H1 (cell line): ENCODE measurements at places on chromosomes 12 and 14.

GRCh38 chr14:26113911-26114640, 483.8 kb downstream of the NOVA1 start:
- H3K4me3 ChIP-seq: no peak overlapping the region
- H3K27ac ChIP-seq: no peak overlapping the region
- no peaks in the 10 kb centered on the region for H3K36me3 ChIP-seq

GRCh38 chr12:79301181-79301580, 389.6 kb downstream of the PAWR start:
- no peaks in the 10 kb centered on the region for H3K27me3 ChIP-seq
- no peaks in the 10 kb centered on the region for H3K4me1 ChIP-seq
- no peak overlapping the region for H3K27ac ChIP-seq
- H3K4me3 ChIP-seq: no peak overlapping the region

GRCh38 chr14:91817566-91818325, 49.6 kb downstream of the TC2N start:
- no peak overlapping the region for H3K27ac ChIP-seq
- no peaks in the 10 kb centered on the region for H3K4me1 ChIP-seq
- H3K27me3 ChIP-seq: no peaks in the 10 kb centered on the region
- H3K36me3 ChIP-seq: no peaks in the 10 kb centered on the region
- H3K4me3 ChIP-seq: no peak overlapping the region
- DNase-seq: no peak

DNA sequence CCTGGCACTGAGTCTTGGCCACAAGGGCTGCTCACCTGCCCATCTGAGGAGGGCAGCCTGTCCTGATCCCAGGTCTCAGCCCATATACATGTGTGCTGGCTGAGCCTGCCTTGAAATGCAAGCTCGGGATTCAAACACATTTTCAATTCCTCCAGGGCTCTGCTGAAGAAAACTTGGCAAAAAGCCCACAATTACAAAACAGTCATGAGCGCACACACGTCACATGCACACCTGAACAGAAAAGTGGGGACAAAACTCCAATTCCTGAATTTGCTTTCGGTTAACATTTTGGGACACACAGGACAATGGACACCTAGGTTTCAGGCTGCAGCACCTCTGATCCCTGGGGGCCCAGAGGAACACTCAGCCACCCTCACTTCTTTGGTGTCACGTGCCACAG, 113.9 kb downstream of the RBM19 start:
- H3K4me1 ChIP-seq: no peaks in the 10 kb centered on the region
- H3K27me3 ChIP-seq: no peaks in the 10 kb centered on the region
- H3K4me3 ChIP-seq: no peak overlapping the region
- DNase-seq: no peak
- no peaks in the 10 kb centered on the region for H3K36me3 ChIP-seq

DNA sequence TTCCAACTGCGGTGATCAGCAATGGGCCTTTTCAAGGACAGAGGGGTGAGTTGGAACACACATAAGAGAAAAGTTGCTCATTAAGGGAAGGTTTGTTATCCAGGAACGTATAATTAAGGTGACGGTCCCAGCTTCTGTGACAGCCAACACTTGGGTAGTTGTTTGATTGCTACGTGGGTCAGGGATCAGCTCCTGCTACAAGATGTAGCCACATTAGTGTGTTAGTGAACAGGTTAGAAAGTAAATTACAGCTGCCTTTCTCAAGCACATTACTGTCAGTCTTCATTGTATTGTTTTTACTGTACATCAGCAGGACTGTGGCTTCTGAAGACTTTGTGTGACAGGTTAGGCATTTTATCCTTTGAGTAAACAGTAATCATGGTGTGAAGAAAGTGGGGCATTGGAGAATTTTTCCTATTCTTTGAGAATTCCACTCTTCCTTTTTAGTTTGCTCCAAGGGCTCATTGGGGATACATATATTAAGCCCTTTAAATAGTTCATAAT, 230.5 kb downstream of the EGLN3 start:
- no peaks in the 10 kb centered on the region for H3K27me3 ChIP-seq
- H3K4me1 ChIP-seq: no peaks in the 10 kb centered on the region
- DNase-seq: no peak
- no peaks in the 10 kb centered on the region for H3K36me3 ChIP-seq
- H3K27ac ChIP-seq: no peak overlapping the region

DNA sequence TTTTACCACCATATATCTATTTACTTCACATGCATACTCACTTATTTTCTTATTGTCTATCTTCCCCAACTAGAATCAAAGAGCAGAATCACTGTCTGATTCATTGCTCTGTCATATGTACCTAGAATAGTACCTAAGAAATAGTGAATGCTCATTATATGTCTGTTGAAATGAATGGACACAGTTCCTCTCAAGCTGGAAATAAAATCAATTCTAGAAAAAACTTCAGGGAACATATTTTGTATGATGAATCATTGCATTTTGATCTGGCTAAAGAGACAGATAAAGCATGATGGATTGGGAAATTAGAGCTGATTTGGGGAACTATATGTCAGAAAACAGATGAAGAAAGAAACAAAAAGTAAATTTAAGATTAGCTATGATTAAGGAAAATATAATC, 623.3 kb downstream of the C12orf50 start:
- no peaks in the 10 kb centered on the region for H3K27me3 ChIP-seq
- no peak overlapping the region for H3K4me3 ChIP-seq
- H3K27ac ChIP-seq: no peak overlapping the region
- DNase-seq: no peak
- no peaks in the 10 kb centered on the region for H3K36me3 ChIP-seq
- no peaks in the 10 kb centered on the region for H3K4me1 ChIP-seq

DNA sequence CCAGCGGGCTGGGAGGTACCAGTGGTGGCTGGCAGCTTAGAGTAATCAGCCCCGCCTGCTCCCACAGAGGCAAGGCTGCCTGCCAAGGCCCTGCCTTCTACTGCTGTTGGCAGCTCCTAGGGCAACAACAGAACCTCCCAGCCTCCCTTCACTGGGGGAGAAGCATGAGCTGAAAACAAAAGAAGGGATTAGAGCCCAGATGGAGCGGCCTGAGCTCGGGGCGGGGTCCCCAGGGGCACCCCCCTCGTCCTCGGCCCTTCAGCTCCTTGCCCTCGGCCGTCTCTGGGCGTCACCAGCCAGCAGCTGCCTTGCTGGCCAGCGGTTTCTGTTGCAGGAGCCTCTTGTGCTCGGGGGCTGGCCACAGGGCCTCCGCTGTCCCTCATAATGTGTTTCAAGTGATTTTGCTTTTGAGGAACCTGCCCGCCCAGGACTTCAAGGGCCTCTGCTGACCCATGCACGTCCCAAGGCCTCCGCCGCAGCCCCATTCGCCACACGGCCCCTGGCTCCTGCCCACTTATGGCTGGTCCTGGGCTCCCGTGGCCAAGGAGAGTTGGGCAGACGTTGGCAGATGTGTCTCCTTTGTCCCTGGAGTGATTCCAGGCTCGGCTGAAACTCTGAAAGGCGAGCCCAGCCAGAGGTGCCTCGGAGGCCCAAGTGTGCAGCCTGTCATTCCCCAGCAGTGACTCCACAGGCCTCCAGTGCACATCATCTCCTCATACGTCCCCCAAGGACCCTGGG, 49.7 kb downstream of the PSMA6 start:
- no peak overlapping the region for H3K27ac ChIP-seq
- H3K36me3 ChIP-seq: no peaks in the 10 kb centered on the region
- H3K27me3 ChIP-seq: no peaks in the 10 kb centered on the region
- H3K4me1 ChIP-seq: peaks cover 17% of the 10 kb centered on the region; the same call in 1 of the 2 replicates
- DNase-seq: no peak
- H3K4me3 ChIP-seq: no peak overlapping the region

DNA sequence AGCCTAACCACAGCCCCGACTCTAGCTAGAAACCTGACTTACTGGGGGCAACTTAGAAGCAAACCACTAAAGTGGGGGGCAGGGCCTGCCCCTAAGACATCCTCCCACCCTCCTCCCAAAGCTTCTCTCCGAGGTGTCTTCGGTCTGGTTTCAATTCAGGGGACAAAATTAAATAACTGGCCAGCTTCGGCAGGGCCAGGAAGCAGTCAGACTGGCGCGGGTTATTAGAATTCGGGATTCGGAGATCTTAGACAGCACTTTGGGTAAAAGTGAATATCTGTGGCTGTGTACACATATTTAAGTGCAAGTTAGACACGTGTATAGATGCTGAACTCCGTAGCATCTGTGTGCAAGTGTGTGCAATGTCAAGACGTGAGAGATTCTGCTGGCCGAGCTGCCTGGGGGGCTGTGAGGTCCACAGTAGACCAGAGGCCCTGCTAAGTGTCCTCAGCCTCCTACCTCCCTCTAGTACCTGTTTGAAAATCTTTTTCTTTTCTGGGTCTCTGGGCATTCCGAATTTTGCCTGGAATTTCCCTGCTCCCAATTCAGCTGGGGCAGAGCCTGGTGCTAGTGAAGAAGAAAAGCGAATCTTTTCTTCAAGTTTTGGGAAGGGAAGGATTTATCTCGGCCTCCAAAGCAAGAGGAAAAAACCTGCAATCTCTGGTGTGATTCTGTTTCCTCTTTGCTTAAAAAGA, 4.0 kb upstream of the HOXC10 start:
- no peak overlapping the region for H3K27ac ChIP-seq
- DNase-seq: no peak
- no peak overlapping the region for H3K4me3 ChIP-seq
- peaks cover 97% of the 10 kb centered on the region for H3K27me3 ChIP-seq
- H3K4me1 ChIP-seq: no peaks in the 10 kb centered on the region

DNA sequence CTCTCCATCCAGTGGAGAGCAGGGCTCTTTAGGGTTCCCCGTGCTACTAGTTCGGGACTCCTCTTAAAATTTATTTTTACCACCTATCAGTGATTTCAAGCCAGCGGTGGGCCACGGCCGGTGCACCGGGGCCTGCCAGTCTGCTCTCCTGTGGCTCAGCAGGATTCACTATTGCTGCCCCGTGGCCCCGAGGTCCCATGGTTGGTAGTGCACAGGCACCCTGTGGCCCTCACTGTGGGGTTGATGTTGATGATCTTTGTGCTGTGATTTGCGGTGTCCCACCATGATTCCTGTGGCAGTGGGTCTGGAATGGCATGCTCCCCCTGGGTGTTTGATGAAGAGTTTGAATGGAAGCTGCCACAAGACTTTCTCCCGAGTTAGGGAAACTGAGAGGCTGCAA, 12.6 kb upstream of the MEG3 start:
- H3K36me3 ChIP-seq: no peaks in the 10 kb centered on the region
- no peaks in the 10 kb centered on the region for H3K27me3 ChIP-seq
- H3K4me3 ChIP-seq: no peak overlapping the region
- no peak overlapping the region for H3K27ac ChIP-seq
- DNase-seq: no peak
- peaks cover 13% of the 10 kb centered on the region; the same call in 1 of the 2 replicates for H3K4me1 ChIP-seq

DNA sequence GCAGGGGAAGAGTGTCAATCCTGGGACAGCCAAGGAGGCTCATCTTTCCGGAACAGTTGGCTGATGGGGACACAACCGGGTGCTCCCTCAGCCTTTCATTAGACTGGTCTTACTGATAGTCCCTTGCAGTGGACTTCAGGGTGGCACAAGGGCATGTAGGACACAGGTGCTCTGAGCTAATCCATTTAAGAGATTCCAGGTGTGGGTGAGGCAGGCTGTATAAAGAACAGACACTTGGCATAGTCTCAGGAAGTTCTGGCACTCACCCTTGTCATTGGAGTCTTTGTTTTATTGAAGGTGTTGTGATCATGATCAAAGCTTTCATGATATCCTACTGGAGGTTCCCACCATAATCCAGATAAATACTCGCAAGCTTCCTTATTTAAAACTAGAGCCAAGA, 341.6 kb downstream of the EMP1 start:
- H3K27me3 ChIP-seq: no peaks in the 10 kb centered on the region
- H3K4me1 ChIP-seq: peaks cover 4% of the 10 kb centered on the region
- H3K27ac ChIP-seq: no peak overlapping the region
- H3K36me3 ChIP-seq: no peaks in the 10 kb centered on the region
- no peak for DNase-seq

DNA sequence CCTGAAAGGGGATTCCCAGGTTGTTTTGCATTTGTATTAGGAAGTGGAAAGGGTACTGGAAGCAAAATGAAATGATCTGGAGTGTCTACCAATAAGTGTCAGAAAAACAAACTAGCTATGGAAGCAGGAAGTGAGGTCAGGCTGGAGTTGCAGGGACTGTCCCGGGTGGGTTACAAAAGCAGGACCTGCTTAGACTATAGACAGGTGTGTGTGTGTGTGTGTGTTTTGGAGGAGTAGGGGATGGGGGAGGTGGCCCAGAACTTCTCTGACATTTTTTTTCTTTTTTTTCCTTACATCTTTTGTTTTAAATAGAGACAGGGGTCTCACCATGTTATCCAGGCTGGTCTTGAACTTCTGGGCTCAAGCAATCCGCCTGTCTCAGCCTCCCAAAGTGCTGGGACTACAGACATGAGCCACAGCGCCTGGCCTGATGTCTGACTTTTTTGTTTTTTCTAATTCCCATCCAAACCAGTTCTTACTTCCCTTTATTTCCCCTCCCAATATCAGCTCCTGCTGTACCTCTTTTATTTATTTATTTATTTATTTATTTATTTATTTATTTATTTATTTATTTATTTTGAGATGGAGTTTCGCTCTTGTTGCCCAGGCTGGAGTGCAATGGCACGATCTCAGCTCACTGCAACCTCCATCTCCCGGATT, 512 bp upstream of the RND1 start:
- DNase-seq: no peak
- peak overlapping the region; percentile 72 for H3K27ac ChIP-seq
- peaks cover 12% of the 10 kb centered on the region for H3K36me3 ChIP-seq
- no peaks in the 10 kb centered on the region for H3K27me3 ChIP-seq
- peak overlapping the region; percentile 84 for H3K4me3 ChIP-seq
- peaks cover 26% of the 10 kb centered on the region for H3K4me1 ChIP-seq

GRCh38 chr14:68208626-68209317, 389.2 kb downstream of the RAD51B start:
- no peak for DNase-seq
- H3K36me3 ChIP-seq: no peaks in the 10 kb centered on the region
- H3K4me1 ChIP-seq: no peaks in the 10 kb centered on the region
- no peak overlapping the region for H3K27ac ChIP-seq
- H3K4me3 ChIP-seq: no peak overlapping the region

GRCh38 chr12:78403136-78403535, 461.4 kb upstream of the SYT1 start:
- H3K36me3 ChIP-seq: no peaks in the 10 kb centered on the region
- peaks cover 18% of the 10 kb centered on the region; the same call in 1 of the 2 replicates for H3K4me1 ChIP-seq
- H3K27ac ChIP-seq: no peak overlapping the region
- no peak for DNase-seq
- H3K4me3 ChIP-seq: no peak overlapping the region
- H3K27me3 ChIP-seq: no peaks in the 10 kb centered on the region

DNA sequence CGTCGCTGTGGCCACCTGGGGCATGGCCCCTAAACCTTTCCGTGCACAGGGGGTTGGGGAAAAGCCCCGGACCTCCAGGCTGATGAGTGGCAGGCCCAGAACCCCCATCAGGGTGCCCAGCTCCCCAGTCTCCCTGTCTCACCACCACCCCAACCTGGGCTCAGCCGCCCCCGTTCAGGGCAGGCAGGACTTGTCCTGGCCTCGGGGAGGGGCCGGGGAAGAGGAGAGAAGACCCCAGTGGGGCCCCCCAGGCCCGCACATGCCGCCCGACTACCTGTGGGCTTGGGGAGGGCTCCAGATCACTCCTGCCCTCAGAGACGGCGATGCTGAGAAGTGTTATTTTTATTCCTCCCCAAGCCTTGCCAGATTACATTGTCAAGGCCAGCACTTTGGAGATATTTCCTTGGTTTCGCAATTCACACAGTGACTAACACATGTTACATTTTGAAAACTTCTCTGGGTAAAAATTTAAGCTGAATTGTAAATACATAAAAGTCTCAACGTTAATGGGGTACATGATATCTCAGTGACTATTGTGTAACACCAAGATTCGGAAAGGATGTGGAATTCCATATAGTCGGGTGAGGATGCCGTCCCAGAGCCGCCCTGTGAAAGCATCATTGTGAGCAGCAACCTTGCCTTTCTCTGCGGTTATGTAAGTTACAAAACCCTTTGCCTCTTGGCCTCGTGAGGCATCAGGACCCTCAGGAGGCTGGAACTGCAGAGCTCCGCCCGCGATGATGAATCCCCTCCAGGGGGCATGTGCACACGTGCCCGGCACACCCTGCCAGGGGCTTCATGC, 85.6 kb upstream of the DIO3 start:
- H3K4me3 ChIP-seq: no peak overlapping the region
- H3K36me3 ChIP-seq: no peaks in the 10 kb centered on the region
- H3K4me1 ChIP-seq: peaks cover 4% of the 10 kb centered on the region
- H3K27me3 ChIP-seq: no peaks in the 10 kb centered on the region
